RWPE1 (cell line): ENCODE measurements at places on chromosomes 7 and 10.

GRCh38 chr7:17325364-17325763 is 26.9 kb downstream of the AHR start:
- no peak for DNase-seq

- DNase-seq = no peak
Measured at GRCh38 chr7:151863386-151864079, 13.4 kb downstream of the PRKAG2 start.

DNA sequence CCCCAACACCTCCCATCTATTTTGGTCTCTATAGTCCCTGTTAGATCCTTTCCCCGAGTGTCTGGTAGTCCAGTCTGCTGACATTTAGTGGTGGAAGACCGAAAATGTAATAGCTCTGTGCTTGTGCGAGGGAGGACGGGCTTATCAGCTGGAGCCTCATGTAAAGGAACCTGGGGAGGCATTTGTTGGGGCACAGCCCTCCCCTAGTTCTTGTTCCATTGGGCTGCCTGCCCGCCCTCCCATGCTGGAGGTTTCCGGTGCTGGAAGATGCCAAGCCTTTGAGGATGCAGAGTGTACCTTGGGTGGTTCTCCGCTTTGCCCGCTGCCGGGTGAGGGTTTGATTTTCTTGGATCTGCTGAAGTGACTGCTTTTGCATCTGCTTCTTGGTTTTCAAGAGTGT is 5.4 kb downstream of the ZNF862 start:
- no peak for DNase-seq

DNA sequence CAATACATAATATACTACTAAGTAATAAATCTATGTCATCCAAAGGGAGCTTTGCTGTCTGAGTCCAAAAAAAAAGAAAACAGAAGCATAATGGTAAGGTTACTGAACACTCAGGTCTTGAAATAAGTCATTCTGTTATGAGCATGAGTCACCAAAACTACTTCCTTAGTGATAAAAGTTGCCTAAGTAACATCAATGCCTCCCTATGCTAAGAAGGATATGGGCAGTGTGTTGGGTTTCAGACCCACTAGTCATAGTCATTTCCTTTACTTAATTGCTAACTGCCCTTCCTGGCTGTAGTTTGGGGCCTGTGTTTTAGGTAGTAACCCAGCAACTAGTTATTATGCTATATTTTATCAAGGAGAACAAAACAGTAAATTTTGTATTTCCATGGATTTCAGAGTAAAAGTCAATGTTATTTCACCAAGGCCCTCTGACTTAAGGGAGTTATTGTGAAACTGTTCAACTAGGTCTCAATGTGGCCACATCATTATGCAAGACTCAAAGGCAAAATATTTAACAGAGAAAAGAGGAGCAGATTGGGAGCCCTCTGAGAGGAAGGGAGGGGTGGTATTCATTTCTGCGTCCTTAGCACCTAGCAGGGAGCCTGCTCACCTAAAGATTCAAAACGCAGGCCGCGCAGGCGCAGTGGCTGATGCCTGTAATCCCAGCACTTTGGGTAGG is 11.7 kb upstream of the VIM start:
- DNase-seq = peak; percentile 88

DNA sequence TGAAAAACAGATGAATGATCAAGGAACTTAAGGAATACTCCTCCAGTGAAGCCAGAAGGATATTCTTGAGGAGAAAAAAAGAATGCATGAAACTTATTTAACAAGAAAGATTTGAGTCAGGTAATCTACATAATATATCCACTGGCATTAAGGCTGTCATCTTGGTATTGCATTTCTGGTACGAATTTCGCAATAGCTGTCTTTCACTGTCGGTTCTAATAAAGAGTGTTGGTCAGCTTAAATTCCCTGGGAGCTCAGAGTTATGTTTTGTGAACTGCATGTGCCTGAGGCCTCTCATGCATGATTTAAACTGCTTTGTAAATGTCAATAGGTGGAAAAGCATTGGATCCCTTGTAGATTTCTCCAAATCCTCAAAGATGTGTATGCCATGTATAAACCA is 565.3 kb upstream of the GALNT17 start:
- no peak for DNase-seq

DNA sequence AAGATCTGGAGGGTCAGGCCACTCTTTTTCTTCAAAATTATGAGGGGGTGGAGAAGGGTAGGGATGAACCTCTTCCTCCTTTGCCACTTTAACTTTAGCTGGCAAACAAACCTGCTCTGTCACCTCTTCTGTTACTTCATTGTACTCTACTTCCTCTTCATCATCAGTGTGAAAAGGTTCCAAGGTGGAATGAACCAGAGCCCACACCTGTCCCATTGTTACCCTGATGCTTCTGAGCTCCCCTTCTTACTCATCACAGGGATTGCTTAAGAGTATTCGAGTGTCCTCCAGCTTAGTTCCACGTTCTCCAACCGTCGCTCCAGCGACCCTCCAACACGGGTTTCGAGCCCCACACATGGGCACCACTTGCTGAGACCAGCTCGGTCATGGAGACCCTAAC is 5.2 kb downstream of the MRPS24 start:
- no peak for DNase-seq

DNA sequence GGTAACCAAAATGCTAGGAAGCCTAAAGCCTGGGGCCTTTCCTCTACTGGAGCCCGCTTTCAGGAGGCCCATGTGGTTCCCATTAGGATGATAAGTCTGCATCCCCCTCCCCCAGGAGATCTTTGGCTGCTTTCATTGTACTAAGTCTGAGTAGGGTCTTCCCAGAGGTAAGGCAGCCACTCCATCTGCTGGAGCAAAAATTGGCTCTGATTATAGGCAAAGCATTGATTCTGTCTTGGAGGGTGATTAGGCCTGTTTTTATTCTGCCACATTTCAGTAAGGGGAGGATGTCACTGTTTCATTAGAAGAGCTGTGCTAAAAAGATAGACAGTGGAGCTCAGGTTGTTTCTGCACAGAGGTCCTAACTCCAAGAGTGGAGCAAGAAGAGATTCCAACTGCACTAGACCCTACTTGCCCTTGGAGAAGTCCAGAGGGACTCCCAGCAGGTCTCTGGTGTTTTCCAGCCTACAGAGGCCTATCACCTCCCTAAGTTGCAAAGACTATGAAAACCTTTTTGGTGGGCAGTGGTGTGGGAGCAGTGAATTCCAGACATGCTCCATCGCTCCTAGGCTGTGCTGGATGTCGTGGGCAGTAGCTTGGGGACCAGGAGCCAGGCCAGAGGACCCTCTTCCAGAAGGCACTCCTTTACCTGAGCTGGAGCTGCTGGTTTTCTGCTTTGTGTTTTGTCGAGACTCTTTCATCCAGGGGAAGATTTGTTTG is 7.1 kb upstream of the HOXA2 start:
- no peak for DNase-seq

DNA sequence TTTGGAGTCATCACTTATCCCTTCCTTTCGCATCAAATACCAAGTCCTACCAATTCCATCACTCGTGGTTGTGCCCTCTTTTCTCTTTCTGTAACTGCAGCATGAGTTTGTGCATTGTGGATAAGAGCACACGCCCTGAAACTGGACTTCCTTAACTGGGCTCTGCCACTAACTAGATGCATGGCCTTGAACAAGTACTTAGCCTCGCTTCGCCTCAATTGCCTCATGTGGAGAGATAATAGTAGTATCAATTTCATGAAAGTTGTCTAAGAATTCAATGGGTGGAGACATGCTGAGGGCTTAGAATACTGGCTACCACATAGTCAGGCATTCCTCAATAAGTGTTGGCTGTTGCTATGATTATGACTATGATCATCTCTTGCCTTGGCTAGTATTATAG is 41.5 kb downstream of the CFAP43 start:
- no peak for DNase-seq
